ENCODE measurements at places on chromosomes 1 and 21.

GRCh38 chr1:90579212-90579802 lies 137.8 kb downstream of the BARHL2 start:
- peak; percentile 57 for DNase-seq

DNA sequence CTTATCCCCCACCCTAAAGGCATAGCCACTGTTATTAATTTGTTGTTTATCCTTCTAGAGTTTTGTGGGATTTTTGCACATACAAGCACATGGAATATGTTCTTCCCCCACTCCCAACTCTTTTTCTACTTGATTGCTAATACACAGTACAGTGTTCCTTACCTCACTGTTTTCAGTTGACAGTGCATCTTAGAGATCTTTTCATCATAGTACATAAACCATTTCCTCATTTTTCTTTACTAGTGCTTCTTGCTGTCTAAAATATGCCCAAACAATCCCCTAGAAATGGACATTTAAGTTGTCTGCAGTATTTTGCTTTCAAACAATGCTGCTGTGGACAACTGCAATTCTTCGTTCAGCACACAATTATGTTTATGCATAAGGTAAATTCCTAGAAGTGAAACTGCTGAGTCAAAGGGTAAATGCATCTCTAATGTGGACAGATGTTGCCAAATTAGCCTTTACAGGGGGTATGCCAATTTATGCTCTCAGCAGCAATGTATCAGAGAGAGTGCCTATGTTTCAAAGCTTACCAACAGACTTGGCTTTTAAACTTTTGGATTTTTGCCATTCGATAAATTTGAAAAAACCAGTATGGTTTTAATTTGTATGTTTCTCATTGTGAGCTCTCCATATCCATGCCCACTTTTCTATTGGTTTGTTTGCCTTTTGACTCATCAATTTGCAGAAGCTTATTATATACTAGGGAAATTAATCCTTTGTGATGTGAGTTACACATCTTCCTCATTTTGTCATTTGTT lies 132.6 kb downstream of the MRPS6 start:
- DNase-seq = no peak

DNA sequence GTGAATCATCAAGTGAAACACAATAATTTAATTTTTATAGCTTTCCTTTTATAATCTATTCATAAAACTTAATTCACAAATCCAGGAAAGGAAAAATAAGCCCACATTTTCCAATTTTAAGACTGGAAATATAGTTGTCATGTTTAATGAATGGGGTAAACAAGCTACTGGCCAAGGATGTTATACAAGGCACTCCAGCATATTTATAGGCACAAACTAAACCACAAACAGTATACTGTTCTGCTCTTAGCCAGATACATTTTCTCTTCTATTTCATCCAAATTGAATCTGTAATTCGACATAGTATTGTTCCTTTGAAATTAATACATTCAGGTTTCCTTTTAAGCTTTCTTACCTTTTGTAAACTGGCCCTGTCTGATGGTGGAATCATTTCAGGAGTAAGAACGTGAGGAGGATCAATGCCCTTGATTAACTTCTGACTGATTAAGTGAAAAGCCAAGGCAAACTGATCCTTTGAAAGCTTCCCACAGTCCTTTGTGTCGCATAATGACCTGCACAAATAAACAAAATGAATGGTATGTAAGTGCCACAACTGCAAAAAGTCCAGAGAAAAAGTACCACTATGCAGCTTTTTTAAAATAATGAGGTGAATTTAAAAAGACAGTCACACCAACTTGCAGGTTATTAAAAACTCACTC lies 74.4 kb downstream of the EPS15 start:
- no peak for DNase-seq

- no peak for DNase-seq
These were observed 13.1 kb downstream of the ZP4 start for GRCh38 chr1:237877631-237878030.

DNA sequence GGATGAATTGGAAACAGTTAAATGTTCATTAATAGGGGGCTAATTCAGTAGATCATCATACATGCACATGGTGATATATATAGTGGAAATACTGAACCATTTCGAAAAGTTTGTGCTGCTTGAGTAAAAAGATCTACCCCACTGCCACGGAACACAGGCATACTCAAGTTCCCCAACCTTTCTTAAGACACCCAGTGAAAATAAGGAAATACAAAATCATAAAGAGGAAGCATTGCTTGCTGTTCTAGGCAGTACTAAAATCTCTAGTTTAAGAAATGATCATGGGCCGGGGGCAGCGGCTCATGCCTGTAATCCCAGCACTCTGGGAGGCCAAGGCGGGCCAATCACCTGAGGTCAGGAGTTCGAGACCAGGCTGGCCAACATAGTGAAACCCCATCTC lies 37.6 kb upstream of the KIRREL1 start:
- DNase-seq = no peak

DNA sequence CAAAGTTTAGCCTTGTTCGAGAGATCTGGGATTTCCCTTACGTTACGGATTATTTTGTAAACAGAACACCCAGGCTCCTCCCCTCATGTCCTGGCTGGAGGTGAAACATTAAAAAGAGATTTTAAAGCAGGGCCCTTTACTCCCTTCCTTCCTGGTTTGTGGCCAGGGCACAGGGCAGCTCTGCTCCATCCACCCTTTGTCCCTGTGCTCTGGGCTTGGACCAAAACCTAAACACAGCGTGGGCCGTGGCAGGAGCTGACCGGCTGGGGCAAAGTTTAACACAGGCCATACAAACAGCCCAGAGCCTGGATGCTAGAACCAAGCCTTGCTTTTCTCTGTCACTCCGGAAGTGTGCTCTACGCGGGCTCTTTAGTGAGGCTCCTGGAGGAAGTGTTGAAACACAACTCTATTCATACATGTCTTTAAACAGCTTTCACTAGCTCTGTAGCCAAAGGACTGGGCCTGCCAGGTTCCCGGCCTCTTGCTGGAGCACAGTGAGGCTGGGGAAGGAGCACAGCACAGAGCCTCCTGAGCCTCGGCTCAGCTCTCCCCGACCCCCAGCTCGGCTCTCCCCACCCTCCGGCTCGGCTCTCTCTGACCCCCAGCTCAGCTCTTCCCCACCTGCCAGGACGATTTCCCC lies 84.7 kb downstream of the PDE9A start:
- no peak for DNase-seq

DNA sequence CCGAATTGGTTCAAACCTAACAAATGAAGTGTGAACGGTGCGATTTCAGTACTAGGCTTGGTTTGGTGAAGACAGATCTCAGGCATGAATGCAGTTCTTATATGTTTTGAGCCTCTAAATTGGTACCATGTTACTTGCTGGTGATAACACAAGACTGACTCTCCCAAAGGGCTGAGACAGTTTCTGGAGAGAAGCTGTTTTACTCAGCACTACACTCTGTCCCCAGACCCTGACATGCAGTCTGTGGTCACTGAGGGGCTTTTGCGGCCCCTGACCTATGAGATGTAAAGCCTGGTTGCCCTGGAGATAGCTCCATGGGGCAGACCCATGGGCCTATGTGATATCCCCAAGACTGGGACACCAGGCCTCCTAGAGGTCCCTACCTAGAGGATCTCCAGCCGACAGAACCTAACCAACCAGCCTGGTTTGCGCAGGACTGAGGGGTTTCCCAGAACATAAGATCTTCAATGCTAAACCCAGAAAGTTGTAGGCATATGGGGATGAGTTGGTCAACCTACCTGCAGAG lies 19.4 kb upstream of the FOXE3 start:
- DNase-seq = no peak

DNA sequence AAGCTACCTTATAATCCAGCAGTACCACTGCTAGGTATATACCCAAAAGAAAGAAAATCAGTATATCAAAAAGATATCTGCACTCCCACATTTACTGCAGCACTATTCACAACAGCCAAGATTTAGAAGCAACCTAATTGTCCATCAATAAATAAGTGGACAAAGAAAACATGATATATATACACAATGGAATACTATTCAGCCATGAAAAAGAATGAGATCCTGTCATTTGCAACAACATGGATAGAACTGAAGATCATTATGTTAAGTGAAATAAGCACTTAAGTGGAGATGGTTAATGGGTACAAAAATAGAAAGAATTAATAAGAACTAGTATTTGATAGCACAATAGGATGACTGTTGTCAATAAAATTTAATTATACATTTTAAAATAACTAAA lies 90.7 kb upstream of the PKN2 start:
- DNase-seq = no peak

DNA sequence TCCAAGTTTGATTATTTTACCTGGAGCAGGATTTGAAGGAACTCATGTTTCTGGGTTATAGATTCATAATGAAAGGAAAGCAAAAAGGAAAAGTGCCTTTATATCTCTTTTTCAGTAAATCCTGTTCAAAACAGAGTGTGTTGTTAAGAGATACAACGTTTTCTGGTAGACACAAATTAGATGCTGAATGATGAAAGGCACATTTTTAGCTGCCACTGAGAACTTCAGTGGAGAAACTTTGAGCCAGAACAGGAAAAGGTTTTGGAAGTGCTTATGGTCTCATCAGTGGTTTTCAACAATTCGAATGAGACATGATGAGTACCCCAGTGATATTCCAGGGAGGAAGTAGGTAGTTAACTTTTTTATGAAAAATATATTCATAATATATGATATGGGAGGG lies 338.0 kb upstream of the C1orf87 start:
- DNase-seq = no peak

DNA sequence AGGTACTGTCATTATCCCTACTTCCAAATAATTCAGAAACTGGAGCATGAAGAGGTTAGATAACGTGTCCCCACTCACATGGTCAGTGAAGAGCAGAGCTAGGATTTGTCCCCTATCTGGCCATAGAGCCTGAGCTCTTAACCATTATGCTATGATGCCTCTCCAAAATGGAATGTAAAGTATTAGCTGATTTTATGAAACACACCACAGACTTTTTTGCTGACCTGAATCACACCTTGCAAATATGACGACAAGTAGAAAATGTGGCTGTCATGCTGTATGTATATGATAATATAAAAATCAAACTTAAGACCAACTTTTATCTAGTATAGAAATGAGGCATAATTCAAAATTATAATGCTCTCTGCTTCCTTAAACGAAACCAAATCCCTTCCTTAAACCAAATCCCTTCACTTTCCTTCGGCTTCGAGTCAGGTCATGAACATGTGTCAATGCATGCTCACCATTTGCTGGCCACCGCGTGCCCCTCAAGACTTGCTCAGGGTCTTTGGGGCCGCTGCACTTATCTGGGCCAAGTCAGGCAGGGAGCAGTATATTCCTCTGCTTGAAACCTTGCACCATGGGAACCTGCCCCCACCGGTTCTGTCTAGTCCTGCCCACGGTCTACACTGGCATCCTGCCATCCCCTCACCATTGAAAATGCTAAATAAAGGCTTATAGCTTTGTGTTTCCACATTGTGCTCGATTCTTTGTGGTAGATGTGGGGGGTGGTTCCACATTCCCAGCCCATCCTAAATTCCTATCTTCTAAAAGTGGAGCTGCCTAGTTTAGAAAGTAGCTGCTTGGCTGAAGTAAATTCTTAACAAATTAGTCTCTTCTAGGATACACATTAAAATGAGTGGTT lies 1.6 kb upstream of the TMCC2 start:
- DNase-seq = no peak

GRCh38 chr1:211148366-211148765 lies 14.4 kb upstream of the KCNH1 start:
- no peak for DNase-seq

GRCh38 chr1:19139711-19140110 lies 70.4 kb downstream of the UBR4 start:
- no peak for DNase-seq

DNA sequence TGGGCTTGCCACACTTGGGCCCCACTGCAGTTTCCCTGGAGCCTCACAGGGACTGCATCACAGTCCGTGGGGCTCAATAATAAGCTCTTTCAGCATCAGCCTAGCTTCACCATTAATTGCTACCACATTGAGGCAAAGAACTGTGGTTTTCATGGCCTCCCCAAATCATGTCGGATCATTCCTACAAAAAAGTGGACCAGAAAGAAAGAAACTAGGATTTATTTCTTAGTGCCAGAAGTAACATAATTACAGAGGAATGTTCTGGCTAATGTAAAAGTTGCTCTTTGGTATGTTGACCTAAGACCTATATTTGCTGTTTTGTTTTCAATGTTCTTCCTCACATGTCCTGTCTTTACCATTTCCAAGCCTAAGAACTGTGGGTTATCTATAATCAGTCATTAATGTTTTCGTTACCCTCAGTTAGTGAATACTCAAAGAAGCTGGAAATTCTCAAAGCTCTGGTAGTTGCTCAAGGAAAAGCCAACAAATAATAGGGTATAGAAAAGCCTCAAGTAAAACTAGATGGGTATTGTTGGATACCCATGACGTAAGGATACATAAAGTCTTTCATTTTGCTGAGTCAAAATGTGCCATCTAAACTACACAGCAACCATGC lies 173.9 kb downstream of the LTN1 start:
- DNase-seq = peak; percentile 69

GRCh38 chr1:31617916-31618746 lies 642 bp downstream of the HCRTR1 start:
- DNase-seq = peak; percentile 83

- DNase-seq = peak; percentile 84
These were observed 13.5 kb downstream of the TRAF3IP3 start for GRCh38 chr1:209769171-209769904.

DNA sequence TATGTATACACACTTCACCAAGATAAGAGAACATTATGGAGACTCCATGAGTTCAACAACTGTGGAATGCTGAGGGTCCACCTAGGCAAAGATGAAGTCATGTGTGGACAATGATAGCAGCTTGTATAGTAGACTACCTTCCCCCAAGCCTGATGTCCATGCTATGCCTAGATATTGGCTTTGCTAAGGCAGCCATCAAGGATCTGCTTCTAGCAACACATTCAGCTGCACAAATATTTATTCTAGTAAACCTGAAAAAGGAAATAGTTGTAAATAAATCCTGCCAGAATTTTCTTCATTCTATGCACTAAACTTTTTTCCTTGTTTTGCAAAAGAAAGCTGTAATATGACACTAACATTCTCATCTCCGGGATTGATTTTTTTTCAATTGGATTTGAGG lies 7.0 kb upstream of the LPAR3 start:
- no peak for DNase-seq

DNA sequence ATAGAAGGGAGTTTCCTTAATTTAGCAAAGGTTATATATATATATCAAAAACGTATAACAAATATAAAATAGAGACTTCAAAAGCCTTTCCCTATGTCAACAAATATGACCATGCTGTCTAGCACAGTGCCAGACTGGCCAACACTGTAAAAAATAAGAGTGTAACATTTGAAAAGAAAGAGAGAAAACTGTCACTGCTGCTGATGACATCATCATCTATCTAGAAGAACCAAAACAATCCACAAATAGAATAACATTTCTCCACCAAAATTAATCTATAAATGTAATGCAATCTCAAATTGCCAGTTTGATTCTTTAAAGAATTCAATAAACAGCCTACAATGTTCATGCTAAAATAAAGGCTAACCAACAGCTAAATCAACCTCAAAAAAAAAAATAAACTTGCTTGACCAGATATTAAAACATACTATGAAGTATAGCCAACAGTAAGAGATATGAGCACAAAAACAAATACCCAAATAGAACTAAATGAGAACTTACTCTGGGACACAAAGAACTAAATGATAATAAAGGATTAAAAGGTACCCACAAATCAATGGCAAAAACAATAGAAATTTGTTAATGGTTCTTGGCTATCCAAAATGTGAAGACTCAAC lies 50.2 kb downstream of the ENAH start:
- no peak for DNase-seq

Measured in AG20443 (cell line).